NCI-H146 (cell line): ENCODE measurements at places on chromosomes 11 and 22.
A peak's percentile ranks its signal among the peaks of the same experiment; 100 is the strongest.

GRCh38 chr11:45724153-45724552 is 58.7 kb upstream of the CHST1 start:
- no peak for DNase-seq

DNA sequence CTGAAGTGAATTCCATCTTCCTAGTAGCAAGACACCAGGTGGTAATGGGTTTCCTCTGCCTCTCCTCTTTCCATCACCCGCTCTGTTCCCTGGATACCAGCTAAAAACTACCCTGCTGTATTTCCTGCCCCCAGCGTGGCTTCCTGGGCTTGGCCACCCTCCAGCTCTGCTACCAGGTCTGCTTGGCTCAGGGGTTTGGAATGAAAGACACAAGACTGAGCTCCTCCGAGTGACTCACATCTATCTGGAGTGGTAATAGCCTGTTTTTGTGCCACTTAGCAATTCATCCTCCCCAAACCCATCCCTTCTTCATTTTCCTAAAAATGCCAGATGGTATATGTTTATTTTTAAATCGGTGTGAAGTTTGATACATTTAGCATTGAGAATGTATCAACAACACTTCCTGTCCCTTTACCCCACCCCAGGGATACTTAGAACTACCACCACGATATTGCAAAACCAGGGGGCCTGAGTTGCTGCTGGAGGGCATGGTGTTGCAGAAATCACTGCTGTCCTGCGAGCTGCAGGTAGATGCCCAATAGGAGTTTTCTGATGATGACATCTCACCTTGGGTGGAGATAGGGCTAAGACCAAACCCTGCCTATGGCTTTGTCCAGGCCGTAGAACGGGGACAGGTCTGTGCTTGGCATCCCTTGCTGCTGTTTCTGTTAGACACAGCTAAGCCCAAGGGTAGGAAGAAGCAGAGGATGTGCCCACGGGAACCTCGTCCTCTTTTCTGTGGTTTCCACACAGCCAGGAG is 7.5 kb upstream of the MICAL3 start:
- no peak for DNase-seq

DNA sequence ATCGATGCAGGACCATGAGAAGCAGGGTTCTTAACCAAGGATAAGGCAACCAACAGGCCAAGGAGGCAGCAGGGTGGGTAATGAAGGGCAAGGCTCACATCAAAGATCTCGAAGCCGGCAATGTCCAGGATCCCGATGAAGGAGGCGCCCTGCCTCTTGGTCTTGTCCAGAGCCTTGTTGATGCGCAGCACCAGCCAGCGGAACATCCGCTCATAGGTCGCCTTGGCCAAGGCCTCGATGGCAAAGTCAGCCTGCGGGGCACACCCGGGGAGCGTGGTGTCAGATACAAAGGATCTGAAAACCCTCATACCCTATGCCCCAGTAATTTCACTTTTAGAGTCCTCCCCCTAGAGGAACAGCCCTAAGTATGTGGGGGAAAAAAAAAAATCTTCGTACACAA is 63.5 kb downstream of the APOL1 start:
- no peak for DNase-seq

DNA sequence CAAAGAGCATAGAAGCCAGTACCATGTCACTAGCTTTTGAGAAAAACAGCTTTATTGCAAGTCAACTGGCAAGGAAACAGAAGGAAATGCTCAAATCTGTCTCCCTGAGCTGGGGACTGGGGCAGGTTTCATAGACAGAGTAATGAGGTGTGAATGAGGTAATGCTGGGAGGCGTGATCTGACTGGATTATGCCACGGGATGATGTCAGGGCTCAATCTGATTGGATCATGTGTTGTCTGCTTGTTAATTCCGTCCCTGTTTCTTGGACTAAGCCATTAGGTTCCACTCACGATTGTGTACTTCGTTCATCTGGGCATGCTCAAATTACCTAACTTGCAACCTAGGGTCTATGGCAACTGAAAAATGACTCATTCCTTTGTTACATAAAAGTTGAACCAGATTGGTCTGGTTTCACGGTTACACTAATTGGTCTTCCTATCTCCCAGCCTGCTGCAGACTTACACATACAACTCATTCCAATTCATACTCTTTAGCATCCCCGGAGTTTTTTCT is 20.2 kb upstream of the OR10A5 start:
- DNase-seq, result peak; percentile 47

GRCh38 chr11:63517156-63517555 is 11.3 kb downstream of the LGALS12 start:
- no peak for DNase-seq

- no peak for DNase-seq
These were observed 90.5 kb downstream of the PDE2A start for GRCh38 chr11:72583616-72584292.

GRCh38 chr11:96052921-96053651 is 129.2 kb upstream of the MTMR2 start:
- no peak for DNase-seq

DNA sequence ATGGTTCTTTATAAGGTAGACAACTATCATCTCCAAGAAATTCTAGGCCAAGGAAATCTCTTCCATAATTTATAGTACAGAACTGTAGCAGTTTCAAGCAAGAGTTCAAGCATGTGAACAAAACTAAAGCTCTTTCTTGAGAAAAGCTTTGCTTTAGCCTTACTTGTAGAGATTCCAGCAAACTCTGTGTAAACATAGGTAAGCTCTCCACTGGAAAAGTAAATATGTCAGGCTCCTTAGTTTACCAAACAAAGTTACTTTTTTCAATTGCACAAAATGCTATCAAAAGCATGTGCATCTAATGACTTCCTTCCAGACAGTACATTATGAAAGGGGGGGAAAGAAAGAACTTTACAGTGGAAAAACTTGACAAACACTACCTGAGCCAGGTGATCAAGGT is 125.0 kb downstream of the SIK3 start:
- DNase-seq, result no peak

DNA sequence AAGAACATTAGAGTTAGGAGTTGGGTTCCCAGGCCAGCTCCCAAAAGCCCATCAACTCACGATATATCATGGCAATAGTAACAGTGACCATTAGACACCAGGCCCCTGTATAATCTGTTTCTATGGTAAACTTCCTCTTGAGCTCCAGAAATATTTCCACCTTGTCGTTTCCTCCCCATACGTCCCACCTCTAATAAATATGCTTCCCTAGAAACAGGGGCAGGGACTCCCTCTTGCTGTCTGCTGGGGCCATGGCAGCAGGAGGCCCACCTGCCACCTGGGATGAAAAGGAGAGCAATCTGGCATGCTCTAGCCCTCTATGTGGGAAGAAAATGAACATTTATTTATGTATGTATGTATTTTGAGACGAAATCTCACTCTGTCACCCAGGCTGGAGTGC is 32.2 kb upstream of the AMOTL1 start:
- DNase-seq, result peak; percentile 53

DNA sequence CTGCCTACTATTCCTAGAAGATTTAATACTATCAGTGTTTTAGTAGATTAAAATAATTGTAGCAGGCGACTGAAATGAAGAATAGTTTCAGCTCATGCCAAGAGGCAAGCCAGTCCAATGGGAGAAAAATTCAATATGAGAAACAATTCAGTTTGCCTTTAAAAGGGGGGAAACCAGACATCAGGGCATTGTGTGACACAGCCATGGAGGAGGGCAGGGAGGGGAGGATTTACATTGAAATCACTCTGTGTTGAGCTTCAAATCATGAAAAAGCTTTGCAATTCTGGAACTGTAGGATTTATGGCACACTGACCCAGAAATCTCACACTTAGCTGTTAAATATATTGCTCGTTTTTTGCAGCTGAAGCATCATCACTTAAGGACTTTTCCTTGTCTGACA is 4.6 kb downstream of the SLC1A2 start:
- DNase-seq, result no peak

DNA sequence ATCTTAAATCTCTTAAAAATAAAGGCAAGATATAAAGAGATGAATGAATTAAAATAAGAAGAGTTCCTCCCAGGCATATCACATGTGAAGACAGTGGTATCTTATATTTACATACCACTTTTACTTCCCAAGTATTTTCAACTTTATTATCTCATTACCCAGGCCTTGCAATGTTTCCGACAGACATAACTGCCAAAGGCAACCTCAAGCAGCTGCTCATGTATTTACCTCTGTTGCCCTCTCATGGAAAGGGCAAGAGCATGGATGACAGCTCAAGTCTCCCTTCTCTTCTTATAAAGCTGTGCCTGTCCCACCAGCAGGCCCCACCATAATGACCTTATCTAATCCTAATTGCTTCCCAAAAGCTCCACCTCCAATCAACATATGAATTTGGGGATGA is 894.2 kb downstream of the NTM start:
- no peak for DNase-seq

- DNase-seq, result no peak
These were observed 179.4 kb downstream of the ARHGAP42 start for GRCh38 chr11:100866453-100866852.

DNA sequence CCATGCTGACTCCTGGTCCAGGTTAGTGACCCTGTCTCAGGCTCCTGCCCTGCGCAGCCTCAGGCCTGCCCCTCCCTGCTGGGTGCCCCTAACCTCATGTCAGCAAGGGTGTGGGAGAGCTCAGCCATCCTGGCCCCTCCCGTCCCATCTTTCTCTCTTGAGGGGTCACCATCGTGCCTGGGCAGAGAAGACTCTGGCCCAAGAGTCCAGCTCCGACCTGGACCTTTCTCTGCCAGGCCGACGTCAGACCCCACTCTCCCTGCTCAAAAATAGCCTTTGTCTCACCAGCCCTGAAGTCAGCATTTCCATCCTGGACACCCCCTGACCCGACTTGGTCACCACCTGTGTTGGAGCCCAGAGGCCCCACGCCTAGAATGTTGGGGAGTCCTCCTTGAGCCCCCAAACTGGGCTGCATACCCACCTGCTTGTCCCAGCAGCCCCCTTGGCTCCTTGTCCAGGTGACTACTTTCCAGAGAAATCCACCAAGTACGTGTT is 4.9 kb downstream of the SCGB1C1 start:
- no peak for DNase-seq

DNA sequence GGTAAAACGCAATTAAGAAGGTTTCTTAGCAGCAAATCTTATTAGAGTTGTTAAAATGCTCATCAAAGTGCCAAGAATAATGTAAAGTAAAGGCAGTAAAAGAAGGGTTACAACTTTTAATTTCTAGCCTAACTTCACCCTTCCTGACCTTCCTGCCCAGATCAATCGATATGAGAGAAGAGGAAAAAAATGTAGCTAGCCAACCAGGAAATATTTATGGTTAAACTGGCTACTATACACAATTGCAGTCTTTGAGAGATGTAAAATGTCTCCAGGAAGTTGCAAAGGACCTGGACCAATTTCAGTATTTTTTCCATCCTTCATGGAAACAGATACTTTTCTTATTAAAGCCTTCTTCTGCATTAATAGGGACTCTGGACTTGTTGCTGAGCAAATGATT is 141.8 kb upstream of the CCDC90B start:
- DNase-seq, result no peak

- peak; percentile 9 for DNase-seq
These were observed 50.3 kb downstream of the CDKN1C start for GRCh38 chr11:2835296-2835695.

DNA sequence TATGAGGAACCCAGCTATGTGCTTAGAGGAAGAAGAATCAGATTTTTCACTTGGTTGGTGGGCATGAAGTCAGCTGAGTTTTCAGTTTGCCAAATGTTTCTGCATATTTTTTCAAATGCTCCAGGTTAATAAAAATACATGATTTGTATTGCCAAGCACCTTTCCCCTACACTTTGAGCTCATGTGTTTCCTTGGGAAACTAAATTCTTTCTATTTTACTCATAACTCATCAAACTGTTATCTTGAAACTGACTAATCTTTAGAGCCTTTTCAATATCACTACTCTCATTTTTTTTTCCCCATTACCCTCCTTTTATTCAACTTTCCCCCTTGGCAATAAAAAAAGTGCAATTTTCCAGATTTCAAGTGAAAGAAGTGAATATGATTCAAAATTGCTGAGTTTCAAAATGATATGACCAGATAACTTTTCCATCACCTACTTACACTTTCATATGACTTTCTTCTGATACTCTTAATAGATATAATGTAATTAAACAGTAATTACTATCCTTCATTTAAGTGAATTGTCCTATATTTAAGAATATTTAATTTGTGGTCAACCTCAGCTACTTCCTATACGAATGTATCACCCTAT is 91.9 kb upstream of the SOX6 start:
- no peak for DNase-seq

- no peak for DNase-seq
These were observed 4.0 kb downstream of the P4HA3 start for GRCh38 chr11:74307434-74307833.

GRCh38 chr22:31122532-31123291 is at the start of gene INPP5J:
Gene INPP5J (plus strand): TSS chr22:31122966. CDS start chr22:31123015, 49 bp downstream.
- peak; percentile 72 for DNase-seq

- DNase-seq, result peak; percentile 21
These were observed 36.2 kb downstream of the TXN2 start for GRCh38 chr22:36445158-36445668.

DNA sequence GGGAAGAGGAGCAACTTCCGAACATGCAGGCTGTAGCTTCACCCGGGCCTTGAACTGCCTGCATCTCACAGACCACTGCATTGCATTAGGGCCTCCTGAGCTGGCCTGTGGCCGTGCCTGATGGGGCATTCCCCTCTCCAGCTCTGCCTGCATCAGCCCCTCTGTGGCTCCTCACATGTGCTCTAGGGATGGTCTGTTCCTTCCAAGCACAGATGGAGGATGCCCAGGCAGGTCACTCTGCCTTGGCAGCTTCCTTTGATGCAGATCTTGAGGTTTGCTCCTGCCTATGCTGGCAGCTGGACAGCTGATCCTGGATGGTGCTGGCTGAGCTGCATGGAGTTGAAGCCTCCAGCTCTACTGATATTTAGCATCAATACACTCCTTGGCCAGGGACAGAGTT is 28.5 kb downstream of the AMPD3 start:
- DNase-seq, result no peak

DNA sequence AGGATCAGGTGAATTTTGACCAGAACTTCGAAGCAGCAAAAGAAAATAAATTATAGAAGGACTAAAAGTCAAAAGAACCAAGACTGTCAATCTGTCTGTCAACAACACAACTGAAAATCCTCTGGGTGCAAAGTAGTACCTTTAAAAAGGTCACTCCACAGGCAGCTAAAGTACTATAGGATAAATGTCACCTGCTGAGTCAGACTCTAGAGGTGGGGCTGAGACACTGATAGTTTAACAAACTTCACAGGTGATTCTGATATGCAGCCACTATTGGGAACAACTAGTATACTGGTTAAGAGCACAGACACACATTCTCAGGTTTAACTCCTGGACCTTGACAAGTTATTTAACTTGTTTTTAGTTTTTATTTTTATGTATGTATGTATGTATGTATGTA is 107.3 kb downstream of the FCHSD2 start:
- DNase-seq, result no peak

GRCh38 chr11:86159581-86159891 is 85.0 kb upstream of the EED start:
- peak; percentile 46 for DNase-seq
